ENCODE measurements at places on chromosomes 7 and 10.

DNA sequence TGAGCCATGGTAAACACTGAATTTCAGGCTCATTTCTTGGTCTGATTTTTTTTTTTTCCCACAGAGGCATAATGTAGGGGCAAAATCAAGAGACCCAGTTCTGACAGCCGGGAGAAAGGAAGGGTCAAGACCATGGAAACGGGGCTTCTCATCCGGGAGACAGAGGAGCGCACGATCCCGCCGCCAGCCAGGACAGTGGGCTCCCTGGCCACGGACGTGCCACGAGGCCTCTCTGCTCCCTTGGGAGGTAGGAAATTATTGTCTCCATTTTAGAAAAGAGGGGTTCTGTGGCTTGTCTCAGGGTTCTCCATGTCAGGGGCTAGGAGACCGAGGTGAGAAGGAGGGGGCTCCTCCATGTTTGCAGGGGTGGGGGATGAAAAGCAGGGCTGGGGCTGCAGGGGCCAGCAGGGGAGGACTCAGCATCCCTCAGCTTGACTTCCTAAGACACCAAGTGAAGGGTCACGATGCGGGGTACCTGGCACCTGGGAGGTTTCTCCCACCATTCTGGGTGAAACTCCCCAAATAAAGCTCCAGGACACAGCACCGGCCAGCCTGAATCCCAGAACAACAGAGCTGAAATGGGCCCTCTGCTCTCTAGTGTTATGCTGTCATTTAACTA lies 37.6 kb downstream of the PPIF start:
- DNase-seq, result no peak

DNA sequence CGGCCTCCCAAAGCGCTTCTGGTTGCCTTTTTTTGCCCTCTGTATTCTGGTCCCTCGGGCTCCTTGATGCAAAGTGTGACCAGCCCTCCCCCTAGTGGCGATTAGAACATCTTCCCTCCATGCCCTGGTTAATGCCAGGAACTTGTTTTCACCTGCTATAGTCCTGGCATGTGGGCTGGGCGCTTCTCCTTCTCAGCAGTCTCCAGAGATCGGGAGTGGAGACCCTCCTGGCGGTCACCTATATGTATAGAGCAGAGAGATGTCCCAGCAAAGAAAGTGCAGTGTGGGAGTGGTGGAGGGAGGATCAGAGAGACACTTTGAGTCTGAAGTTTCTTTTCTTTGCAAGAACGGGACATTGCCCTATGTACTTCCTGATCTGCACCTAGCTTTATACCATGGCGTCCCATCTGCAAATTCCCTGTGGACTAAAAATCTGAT lies 264.1 kb downstream of the OTUD1 start:
- peak; percentile 17 for DNase-seq

- DNase-seq, result no peak
Measured at GRCh38 chr10:48697821-48698764, 13.4 kb downstream of the WDFY4 start.

- peak; percentile 49 for DNase-seq
Measured at GRCh38 chr7:7424151-7424873, 111.4 kb downstream of the COL28A1 start.

DNA sequence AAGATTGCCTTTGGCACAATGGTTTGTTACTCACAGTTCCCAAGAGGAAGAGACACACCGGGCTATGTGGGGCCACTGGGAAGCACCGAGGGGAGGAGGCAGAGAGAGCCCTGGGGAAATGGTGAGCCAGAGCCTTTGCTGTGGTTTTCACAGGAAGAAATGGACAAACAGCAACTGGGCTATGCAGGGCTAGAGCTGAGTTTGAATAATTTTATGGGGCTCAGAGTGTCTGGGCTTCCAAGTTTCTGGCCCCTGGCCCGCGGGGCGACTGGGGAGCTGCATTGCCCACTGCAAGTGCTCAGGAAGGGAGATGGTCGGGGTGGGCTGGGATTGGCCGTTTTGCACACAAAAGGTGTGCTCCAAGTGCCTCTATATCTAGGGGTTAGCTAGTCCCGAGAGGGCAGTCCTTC lies 92.6 kb downstream of the CHST15 start:
- DNase-seq, result no peak

- DNase-seq, result no peak
Measured at GRCh38 chr10:114259824-114260223, 20.8 kb downstream of the VWA2 start.

DNA sequence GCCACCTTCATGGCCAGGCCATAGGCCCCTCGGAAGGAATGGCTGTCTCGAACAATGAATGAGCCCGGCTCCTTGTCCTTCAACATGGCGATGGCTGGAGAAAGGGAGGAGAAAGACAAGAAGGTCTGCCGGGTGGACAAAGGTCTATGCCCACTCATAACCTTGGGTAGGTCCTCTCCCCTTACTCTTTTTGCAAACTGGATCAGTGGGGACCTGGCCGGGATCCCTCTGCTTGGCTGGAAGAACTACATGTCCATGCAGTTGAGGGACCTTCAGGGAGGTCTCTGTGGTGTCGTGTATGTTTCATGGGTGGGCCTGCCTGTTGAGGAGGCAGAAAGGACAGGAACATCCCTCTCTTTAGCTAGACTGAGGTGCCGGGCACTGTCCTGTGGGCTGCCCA lies 284.8 kb downstream of the TNS3 start:
- DNase-seq, result no peak

- DNase-seq, result no peak
Measured at GRCh38 chr10:129777687-129778086, 186.4 kb downstream of the EBF3 start.

DNA sequence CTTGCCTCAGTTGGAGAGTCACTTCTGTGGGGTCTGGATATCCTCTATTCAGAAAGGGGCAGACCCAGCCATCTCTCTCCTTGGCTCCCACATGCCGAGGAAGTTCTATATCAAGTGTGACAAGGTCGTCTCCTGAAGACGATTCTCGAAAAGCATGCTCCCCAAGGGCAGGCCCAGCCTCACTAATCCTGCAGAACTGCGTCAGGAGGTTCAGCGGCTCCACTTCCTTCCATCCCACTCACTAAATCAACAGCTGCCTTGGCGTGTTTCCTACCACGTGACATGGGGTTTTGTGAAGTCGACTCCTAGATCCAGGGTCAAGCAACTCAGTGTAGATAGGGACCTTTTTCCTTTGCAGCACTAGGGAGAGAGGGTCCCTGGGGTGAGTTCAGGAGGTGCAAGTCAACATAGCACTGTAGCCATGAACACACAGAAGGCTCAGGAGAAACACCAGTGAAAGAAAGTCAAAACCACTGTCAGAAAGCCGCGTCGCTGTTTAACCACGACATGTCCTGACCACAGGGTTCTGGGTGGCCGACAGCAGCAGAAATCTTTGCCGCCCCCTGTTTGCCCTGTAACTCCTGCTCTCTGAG lies 156.4 kb downstream of the PRPF18 start:
- DNase-seq, result no peak

DNA sequence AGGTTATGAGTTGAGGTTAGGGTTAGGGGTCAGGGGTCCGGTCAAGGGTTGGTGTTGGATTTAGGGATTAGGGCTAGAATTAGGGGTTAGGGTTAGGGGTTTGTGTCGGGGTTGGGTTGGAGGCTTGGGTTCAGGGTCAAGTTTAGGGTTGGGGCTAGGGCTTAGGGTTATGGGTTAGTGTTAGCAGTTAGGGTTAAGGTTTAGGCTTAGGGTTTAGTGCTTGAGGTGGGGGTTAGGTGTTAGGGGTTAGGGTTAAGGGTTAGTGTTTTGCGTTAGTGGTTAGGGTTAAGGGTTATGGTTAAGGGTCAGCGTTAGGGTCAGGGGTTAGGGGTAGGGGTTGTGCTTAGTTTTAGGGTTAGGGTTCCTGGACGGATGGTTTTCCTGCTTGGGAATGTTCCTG lies 1.7 kb upstream of the SYCE1 start:
- DNase-seq, result no peak

DNA sequence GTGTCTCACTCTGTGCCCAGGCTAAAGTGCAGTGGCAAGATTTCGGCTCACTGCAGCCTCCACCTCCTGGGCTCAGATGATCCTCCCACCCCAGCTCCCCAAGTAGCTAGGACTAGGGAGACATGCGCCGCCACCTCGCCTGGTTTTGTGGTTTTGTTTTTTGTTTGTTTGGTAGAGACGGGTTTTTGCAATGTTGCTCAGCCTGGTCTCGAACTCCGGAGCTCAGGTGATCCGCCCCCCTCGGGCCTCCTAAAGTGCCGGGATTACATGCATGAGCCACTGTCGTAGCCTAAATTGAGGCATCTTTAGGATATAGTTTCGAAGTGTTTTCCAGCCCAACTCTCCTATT lies 781 bp downstream of the ZNF727 start:
- DNase-seq, result no peak

- DNase-seq, result no peak
Measured at GRCh38 chr10:71210542-71210871, 1.9 kb upstream of the UNC5B start.

DNA sequence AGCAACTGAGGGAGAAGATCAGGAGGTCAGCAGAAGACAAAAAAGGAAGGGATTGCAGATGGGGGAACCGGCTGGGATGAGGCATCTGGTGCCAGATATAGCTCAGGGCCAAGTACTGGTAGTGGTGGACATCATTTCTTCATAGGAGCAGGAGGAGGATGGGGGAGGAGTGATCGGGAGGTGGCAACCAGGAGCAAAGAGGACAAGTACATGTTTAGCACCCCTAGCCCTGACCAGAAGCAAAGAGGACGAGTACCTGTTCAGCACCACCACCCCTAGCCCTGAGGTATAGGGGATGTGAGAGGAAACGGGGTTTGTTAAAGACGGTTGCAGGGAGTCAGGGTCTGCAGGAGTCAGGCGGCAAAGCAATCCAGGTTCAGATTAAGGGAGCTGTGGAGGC lies 84.5 kb upstream of the NPS start:
- DNase-seq, result no peak

DNA sequence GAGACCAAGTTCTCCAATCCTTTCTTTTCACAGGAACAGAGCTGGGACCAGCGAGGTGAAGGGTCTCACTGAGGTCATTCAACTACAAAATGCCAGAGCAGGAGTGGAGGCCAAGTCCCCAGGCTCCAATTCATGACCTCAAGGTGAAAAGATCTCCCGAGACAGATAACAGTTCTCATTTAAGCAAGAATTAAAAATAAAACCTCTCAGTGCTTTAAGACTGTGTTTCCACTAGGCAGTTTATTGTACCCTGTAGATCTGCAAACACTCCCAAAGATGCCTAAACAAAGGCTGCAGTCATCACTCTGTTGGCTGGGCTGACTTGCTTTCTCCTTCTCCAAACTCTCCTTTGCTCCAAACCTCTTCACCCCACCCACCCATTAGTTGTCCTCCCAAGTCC lies 74.8 kb upstream of the CXCL12 start:
- no peak for DNase-seq

GRCh38 chr7:129149511-129149910 lies 5.0 kb downstream of the TSPAN33 start:
- DNase-seq, result no peak

GRCh38 chr7:144390481-144390880 lies 13.0 kb downstream of the NOBOX start:
- no peak for DNase-seq

DNA sequence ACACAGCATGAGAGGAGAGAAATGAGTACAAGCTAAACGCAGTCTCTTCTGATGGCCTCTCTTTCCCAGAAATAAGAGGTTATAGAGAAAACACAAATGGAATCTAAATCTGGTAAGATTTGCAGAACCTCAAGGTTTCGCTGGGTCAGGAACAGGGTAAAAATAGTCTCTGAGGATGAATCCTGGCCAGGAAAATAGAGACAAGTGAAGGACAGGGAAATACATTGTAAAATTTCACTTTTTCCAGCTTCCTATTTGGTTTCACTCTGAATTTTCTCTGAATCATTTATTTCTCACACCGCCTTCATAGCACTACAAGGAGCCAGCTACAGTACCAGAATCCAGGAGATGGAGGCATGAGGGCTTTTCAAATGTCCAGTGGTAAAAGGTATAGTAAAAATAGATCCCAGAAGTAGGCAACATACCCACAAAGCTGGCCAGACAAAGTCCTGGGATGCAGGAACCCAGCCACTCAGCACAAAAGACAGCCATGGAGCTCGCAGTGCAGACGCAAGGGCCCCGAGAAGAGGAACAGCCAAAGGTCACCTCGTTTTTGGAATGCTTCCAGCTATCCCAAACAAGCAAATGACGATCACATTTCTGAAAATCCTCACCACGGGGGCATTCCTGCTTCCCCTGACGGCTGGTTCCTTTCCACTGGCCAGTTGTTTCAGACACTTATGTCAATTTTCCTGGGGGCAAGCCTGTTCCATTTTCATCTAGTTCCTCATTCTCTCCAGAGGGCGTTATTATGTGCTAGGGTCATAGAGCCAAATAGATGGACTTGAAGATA lies 21.5 kb upstream of the IKZF1 start:
- no peak for DNase-seq

- DNase-seq, result no peak
Measured at GRCh38 chr7:36895192-36895591, 170.9 kb upstream of the AOAH start.

- DNase-seq, result no peak
Measured at GRCh38 chr10:78757344-78757925, 311.3 kb upstream of the ZMIZ1 start.

DNA sequence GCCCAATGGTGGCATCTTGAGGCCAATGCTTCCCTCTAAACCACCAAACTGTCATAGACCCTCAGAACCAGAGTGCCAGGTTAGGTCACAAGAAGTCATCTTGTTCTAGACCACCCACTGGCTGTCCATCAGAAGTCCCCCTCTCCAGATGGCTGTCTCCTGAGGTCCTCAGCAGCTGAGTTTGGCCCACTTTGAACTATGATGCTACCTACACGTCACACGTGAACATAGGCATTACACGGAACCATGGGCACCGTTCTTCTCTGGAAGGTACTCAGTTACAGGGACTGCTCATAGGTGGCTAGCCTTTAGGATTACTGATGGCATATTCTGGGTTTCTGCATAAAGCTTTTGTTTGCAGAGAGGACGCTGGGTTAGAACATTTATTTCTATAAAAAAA lies 166.4 kb downstream of the ADAM12 start:
- DNase-seq, result no peak

DNA sequence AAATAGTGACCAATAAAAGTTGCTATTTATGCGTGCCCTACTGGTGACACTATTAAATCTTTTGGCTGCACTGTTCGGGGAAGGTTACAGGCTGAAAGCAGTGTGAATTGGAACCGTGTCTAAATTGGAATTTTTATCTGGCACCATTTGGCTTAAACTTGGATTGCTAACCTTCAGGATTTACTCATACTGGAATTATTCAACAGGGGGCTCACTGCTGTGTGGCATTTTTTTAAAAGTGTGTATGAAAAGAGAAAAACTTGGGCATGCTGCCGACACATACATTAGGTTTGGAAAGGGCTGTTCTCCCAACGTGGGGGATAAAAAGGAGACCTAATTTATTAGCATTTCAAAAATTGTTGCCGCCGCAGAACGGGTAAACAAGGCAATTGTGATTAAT lies 537.9 kb upstream of the MGMT start:
- no peak for DNase-seq

GRCh38 chr10:70846795-70847194 lies 31.0 kb downstream of the SGPL1 start:
- DNase-seq, result no peak
